A673 (cell line): ENCODE measurements at places on chromosomes 3 and 15.

- DNase-seq: no peak
Observed at GRCh38 chr15:63915873-63916771, 82.4 kb upstream of the HERC1 start.

DNA sequence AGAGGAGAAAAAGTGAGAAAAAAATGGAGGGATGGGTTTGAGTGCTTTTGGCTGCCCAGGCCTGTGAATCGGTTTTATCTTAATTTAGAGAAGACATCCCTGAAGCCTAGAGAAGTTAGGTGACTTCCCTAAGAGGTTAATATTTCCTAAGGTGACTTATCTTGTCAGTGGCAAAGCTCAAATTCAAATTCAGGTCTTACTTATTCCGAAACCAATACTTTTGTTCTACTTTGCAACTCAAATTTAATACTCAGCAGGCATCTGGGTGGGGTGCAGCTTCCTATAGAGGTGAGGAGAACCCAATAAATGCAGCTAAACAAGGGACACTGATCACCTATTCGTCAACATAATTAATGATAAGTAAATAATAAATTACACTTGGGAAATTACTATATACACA is 54.9 kb upstream of the MYRIP start:
- DNase-seq: no peak

DNA sequence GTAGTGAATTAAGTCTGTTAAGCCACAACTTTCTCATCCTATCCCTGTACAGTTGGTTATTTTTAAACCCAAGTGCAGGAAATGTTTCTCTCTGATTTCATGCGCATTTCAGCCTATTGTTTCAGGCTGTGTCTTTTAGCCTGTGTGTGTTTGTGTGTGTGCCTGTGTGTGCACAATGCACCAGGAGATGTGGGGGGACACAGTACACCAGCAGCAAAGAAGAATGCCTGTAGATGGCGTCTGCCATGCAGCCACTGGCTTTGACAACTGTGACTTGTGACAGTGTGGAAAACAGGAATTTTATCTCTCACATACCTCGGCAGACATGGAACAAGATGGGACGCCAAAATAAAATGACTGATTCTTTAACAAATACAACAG is 43.6 kb upstream of the PLXNA1 start:
- DNase-seq: no peak

GRCh38 chr3:38130631-38131065 is 6.3 kb downstream of the ACAA1 start:
- no peak for DNase-seq

DNA sequence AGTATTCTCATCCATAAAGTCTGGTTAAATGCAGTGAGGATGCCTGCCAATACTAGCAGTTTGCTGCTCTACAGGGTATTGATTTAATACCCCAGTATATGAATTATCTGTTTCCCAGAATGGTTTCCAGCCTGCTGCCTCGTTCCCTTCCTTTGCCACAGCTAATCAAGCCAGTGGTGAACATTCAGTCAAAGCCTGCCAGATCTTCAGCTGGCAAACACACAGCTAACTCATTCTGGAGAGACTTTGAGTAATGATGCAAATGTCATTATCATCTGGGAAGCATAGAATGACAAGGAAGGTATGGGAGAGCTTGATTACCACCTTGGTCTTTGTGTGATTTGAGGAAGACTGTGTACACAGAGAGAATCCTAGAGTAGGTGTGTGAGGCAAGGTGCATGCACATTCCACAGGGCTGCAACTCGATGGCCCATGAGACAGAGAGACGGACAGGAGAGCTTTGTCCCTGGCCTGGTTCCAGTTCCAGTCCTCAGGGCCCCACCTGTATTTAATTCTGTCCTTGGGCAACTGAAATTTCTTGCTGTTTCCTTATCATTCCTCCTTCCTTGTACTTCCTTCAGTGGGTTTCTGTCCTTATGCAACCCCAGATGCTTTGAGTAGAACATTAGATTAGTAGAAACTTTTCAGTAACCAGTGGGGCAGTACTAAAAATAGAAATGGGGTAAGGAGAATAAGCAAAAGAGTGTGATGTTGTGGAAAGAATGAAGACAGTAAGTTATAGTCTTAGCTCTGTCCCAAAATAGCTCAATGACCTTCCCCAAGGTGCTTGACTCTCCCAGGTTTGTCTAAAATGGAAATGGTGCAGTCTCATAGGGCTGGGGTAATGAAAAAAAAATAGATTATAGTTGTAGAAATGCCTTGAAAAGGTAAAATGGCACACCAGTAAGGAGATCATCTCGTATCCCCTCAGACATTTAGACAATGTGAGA is 72.5 kb downstream of the MITF start:
- no peak for DNase-seq

- DNase-seq: no peak
Observed at GRCh38 chr15:38065721-38066345, 131.4 kb downstream of the TMCO5A start.

DNA sequence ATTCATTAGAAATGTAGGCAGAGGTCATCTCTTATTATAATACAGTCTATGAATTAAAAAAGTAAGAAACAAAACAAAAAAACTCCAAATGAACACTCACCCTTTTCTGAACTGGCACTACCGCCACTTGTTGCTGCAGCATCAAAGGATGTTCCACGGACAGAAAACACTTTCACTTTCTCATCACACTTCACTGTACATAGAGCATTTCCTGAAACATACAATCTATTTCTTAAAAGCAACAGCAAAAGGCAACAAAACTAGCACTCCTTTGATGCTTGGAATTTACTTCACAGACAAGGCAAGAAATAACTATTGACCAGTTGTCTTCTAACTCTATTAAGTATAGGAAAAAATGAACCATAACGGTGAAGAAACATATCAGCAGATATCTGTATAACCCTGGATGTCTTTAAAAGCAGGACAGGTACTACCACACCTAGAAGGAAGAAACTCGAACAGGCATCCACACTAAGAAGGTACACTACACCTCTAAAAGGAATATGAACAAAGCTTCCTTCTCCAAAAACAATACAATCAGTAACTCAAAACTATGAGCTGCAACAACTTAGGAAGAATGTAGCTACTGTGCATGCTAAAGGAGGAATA is 24.9 kb downstream of the ETFA start:
- no peak for DNase-seq
